Hematopoietic multipotent progenitor cell treated with erythropoietin and hydrocortisone succinate and interleukin-3 and kit ligand, for 4 days (in vitro differentiated cells): ENCODE measurements at places on chromosomes 3 and 15.

- DNase-seq = no peak
These were observed 488.4 kb upstream of the UBE2E2 start for GRCh38 chr3:22714749-22715148.

GRCh38 chr15:41825572-41826535, 2.0 kb upstream of the JMJD7 start:
- no peak for DNase-seq

DNA sequence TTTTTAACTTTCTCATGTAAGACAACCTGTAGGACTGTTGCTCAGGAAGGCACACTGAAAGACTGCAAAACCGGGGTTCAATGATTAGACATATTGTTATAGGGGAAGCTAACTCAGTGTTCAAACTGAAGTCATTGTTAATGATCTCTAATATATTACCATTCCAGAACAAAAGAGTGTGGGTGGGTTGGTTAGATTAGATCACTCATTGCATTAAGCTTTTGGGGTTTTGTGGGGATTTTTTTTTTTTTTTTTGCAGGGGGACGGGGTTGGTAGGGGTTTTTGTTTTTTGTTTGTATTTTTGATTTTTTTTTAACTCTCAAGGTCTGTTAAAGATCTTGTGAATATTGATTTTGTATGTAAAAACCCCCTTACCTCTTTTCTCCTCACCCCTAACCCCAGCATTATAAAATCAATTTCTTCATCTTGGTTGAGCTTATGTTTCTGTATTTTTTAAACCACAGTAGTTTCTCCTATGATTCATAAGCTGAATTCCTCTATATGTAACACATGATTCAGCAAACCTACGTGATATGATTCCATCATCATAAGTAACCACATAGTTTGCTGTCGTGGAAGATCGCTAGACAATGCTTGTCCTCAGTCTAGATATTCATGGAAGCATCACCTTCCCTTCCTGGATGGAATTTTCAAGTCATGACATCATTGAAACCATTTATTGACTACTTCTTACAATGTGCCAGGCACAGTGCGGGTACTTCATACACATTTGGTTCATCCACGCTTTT, 544.1 kb upstream of the MDFIC2 start:
- no peak for DNase-seq

GRCh38 chr15:65395567-65396202, 17.9 kb upstream of the IGDCC3 start:
- DNase-seq = peak; percentile 14

DNA sequence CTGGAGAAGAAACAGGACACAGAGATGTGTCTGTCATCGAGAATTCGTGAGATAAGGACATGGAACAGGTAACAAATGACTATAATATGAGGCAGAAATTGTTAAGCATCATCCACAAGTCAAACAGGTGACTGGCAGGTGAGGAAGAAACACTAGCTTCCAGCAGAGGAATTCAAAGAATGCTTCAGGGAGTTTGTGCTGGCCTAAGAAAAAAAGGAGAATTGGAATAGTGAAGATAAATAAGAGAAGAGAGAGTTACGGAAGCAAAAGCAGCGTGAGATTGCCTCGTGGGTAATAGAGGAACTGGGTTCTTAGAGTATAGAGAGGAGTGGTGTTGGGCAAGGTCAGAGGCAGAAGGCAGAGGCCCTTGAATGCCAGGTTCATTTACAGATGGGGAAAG, 22.9 kb upstream of the FGF12 start:
- DNase-seq = no peak

GRCh38 chr15:79244876-79245275, 37.6 kb upstream of the ANKRD34C start:
- no peak for DNase-seq

DNA sequence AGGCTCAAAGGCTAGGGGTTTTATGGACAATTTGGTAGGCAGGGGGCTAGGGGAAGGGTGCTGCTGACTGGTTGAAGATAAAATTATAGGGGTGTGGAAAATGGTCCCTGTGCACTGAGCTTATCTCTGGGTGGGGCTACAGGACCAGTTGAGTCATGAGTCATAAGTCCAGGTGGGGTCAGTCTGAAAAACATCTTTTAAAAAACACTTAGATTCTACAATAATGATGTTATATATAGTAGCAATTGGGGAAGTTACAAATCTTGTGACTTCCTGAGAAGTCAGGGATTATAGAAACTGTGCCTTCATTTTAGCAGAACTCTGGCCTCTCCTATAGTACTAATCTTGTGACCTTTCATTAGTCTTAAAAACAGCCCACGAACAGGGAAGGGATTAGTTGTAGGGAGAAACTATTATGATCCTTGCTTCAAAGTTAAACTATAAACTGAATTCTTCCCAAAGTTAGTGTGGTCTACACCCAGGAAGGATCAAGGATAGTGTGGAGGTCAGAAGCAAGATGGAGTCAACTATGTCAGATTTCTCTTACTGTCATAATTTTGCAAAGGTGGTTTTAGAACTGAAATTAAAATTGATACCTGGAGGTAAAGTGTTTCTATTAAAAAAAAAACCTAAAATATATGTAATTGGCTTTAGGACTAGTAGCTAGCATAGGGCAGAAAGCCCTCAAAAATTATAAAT, 130.1 kb downstream of the P2RY1 start:
- DNase-seq = peak; percentile 46

GRCh38 chr15:89898614-89899294, 5.0 kb upstream of the AP3S2 start:
- peak; percentile 81 for DNase-seq

- no peak for DNase-seq
These were observed 2.9 kb downstream of the RAB43 start for GRCh38 chr3:129118745-129119144.

GRCh38 chr3:72328755-72329277, 519.4 kb downstream of the SHQ1 start:
- no peak for DNase-seq

DNA sequence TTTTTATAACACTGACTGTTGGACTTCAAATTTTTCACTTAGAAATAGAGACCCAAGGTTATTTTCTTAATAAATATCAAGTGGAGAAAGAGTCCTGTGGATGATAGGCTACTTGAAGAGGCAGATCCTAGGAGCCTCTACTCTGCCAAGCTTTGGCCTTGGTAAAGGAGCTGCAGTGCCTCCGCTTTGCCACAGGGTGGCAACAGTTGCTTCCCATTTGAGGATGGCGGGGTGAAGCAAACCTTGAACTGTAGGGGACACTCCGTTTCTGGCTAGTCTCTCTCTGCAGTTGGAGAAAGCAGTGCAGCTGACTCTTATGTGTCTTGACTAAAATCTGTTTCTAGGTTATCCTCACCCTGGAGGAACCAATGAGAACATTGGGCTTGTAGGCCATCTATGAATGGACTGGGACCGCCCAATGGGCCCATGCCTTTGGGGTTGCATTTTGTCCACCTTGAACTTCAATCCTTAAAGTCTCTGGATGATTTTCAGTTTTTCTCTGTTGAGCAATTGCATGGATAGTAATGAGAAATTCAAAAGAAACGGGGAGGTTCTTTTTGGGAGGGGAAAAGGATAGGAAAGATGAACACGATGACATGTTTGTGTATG, 9.8 kb downstream of the SCG5 start:
- peak; percentile 85 for DNase-seq

DNA sequence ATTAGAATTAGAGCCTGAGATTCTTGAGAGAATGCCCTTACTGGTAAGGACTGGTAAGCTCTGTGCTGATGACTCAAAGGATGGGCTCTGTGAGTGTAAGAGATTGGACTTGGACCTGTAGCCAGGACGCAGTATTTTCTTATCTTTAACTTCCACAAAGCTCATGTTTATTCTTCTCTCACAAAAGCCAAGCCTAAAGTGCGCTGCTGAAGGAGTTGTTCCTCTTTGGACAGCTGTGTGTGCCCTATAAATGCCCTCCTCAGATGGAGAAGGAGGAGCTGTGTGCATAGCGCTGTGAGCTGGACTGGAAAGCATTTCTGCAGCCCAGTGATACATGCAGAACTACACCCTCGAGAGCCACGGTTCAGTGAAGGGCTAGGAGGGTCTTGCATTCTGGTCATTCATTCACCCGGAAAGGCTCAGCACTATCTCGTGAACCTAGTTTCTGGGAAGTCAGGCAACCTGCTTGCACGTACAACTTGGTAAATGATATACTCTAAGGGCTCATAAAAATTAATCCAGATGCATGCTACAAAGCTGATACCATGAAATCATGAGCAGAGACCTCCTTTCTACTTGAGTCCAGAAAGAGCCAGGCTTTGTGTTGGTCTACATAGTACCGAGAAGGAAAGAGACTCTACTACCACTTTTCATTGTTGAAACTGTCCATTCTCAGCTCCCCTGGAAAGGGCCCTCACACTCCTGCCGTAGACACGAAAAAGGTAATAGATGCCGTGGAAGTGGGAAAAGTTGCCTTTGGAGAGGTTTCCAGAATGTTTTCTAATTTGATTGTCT, 103.0 kb upstream of the TBL1XR1 start:
- DNase-seq = peak; percentile 85

GRCh38 chr3:53238051-53238850, 17.6 kb downstream of the TKT start:
- DNase-seq = no peak

- DNase-seq = no peak
These were observed 166.0 kb upstream of the COL8A1 start for GRCh38 chr3:99472385-99472784.

DNA sequence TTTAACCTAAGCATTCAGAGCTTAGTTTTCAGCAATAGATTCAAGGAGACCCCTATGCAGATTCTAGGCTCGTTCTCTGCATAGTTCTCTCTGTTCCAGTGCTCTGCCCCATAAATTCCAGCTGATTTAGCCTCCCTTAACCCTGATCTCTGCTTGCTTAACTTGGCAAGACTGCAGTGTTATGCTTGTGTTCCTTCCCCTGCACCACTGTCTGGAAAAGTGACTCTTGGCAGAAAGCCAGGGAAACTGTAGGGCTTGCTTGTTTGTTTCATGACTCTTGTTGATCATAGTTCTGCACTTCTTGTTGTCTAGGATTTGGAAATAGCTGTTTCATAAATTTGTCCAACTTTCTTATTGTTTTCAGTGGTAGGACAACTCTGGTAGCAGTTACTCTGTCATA, 40.1 kb downstream of the ANAPC13 start:
- DNase-seq = peak; percentile 8

GRCh38 chr3:111724694-111725093, 129.5 kb upstream of the ZBED2 start:
- no peak for DNase-seq

GRCh38 chr15:82788496-82788895, 17.4 kb downstream of the FSD2 start:
- no peak for DNase-seq

GRCh38 chr3:38646630-38647029, 2.9 kb downstream of the SCN5A start:
- DNase-seq = peak; percentile 74

DNA sequence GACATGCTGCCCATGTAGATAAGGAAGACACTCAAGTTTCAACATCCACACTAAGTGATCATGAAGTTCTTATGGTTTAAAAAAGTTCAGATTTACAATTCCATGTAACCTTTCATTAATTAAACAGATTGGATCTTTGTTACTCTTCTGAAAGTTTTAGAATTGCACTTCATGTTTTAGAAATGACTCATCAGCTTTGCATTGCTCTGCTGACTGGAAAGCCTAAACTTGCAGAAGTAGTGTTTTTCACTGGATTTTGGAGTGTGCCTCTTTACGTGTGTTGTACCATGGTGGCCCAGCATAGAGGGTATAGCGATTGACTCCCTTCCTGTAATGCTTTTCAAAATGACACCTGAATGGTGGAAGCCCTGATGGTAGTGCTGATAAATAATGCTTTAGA, 157.9 kb downstream of the BBX start:
- no peak for DNase-seq

- no peak for DNase-seq
These were observed 143.3 kb downstream of the ADAMTS17 start for GRCh38 chr15:100198442-100198841.

DNA sequence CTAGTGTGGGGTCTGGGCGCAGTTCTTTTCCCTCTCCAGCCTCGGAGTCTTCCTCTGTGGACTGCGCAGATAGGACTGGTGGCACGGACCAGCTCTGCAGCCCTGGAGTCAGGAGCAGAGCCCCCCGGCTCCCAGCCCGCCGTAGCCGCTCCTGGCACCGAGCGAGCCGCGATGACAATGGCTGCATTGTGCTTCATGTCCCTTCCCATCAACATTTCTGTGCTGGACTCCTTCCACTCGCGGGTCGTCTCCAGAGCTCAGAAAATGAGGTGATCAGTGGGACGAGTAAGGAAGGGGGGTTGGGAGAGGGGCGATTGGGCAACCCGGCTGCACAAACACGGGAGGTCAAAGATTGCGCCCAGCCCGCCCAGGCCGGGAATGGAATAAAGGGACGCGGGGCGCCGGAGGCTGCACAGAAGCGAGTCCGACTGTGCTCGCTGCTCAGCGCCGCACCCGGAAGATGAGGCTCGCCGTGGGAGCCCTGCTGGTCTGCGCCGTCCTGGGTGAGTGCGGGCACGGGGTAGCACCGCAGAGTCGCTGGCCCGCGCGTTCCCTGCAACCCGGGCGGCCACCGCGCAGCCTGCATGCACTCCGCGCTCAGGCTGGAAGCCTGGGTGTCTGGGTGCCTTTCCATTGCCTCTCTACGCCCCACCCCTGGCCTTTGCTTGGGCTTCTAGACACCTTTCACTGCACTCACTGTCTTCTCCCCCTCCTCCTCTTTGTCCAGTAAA, at the start of gene TF:
TF (plus strand) TSS at position 413 of the 731 bp plus-strand sequence; CDS start at position 461, 48 bp downstream.
- peak; percentile 22 for DNase-seq

DNA sequence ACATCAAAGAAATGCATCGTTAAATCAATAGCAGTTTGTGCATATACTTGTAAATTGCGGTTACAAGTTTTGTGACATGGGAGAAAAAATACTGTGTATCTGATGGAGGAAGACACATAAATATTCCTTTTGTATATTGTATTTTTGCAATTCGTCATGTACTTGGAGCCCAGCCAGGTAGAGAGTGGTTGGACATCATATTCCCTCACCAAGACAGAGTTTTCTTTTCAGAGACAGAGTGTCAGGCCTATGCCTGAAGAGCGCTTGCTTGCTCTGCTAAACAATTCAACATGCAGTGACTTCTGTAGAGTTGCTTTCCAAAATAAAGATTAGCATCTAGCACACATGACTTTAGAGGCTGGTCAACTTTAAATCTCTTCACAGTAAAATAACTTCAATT, 24.8 kb upstream of the MEIS2 start:
- no peak for DNase-seq

DNA sequence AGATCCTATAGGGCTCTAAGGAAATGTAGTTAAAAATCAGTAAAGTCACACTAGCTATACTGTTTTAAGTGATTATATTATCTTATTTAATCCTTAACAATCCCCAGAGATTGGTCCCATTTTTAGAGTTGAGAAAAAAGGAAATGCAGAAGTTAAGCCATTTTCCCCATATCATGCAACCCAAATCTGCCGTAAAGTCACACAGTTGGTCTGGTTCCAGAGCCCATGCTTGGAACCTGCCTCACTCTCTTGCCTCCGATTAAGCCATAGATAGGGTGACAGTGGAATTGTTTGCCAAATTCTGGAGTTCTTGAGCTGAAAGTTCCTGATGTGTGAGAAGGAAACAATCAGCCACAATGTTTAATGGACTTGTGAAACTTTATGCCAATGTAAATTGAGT, 2.3 kb upstream of the P2RY13 start:
- no peak for DNase-seq

- no peak for DNase-seq
These were observed 27.4 kb upstream of the SLCO2A1 start for GRCh38 chr3:134057006-134057653.

- no peak for DNase-seq
These were observed 89.7 kb upstream of the PHLDB2 start for GRCh38 chr3:111769110-111769991.
